Fibroblast of skin of left quadriceps (primary cell): ENCODE measurements at places on chromosomes 13 and 19.
A peak's percentile ranks its signal among the peaks of the same experiment; 100 is the strongest.

DNA sequence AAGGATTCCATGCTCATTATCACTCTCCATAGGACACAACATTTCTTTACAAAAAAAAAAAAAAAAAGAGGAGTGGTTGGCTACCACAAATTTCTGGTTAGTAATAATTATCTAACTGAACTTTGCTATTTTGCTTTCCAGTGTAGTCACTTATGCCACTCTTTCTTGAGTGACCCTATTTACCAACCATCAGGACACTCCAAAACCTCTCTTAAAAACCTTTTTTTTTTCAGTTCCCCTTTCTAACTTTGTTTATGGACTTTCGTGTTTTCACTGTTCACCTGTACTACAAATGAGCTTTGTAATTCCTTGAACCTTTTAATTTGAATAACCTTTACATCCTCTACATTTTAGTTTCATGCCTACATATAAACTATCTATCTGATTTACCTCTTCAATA lies 686.5 kb upstream of the PCDH9 start:
- no peak for DNase-seq

DNA sequence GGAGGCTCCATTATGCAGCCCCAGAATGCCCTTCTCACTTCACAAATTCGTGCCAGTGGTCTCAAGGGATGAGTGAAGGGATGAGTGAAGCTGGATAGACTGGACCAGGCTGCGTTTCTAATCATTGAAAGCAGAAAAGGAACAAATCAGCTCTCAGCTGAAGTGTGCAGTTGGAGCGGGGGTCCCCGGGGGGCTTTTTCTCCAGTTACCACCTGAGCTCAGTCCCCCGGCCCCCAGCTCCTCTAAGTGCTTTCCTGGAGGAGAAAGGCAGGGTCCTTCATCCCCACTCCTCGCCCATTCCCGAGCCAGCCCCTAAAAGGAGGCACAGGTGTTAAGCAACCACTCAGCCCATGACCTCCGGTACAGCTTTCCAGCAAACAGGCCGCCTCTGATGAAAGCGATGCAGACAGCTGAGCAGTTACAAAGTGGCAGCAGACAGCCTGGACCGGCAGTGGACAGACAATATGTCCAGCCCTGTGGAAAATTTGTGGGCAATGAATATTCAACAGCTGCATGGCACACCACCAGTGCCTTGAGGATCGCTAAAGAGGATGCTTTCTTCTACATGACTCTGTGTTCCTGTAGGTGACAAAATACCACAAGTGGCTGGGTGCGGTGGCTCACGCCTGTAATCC lies 110.7 kb upstream of the UBL3 start:
- DNase-seq: no peak

DNA sequence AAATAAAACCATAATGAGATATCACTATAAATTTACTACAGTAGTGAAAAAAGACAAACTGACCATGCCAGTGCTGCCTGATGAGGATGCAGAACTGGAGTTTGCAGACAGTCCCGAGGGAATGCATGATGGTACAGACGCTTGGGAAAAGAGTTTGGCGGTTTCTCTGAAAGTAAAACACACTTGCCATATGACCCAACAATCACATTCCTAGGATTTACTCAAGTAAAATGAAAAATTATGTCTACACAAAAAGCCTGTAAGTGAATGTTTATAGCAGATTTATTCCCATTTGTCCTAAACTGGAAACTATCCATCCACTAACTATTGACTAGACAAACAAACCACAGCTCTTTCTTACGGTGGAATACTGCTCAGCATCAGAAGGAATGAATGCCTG lies 271.0 kb downstream of the DNAJC15 start:
- DNase-seq: no peak

- no peak for DNase-seq
Observed at GRCh38 chr13:113616281-113616906, 31.8 kb downstream of the TFDP1 start.

GRCh38 chr13:92537471-92537870 lies 689.1 kb upstream of the GPC6 start:
- DNase-seq: no peak

GRCh38 chr13:34350671-34351070 lies 532.7 kb downstream of the RFC3 start:
- no peak for DNase-seq

DNA sequence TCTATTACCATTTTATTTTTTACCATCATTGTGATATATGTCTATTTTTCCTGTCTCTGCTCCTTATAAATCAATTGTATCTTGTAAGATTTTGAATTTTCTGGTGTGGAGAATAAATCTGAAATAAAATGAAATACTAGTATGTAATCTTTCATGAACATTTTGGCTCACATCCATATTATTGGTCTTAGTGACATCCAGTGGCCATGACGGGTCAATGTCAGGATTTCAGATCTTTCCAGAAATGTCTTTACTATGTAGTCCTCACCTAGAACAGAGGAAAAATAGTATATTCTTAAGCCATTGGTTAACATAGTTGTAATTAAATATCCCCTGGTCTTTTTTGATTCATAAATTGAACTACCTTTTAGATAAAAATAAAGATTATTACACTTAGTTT lies 109.8 kb upstream of the GPC6 start:
- no peak for DNase-seq

DNA sequence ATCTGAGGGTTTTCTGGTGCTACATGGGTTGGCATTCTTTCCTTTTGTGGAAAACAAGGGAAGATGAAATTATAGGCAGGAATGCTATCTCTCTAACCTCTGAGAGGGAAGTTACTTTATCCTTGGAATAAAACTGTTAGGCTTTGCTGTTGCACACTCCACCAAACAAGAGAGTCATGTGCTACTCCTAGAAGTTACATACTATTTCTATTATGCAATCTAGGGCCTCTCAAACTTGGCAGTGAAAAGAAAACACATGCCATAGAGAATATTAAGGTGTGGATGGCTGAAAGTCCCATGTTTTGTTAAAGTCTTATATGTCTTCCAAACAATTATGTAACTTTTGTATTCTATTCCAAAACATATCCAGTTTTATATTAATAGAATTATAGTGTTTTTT lies 367.9 kb downstream of the SLC7A1 start:
- no peak for DNase-seq

DNA sequence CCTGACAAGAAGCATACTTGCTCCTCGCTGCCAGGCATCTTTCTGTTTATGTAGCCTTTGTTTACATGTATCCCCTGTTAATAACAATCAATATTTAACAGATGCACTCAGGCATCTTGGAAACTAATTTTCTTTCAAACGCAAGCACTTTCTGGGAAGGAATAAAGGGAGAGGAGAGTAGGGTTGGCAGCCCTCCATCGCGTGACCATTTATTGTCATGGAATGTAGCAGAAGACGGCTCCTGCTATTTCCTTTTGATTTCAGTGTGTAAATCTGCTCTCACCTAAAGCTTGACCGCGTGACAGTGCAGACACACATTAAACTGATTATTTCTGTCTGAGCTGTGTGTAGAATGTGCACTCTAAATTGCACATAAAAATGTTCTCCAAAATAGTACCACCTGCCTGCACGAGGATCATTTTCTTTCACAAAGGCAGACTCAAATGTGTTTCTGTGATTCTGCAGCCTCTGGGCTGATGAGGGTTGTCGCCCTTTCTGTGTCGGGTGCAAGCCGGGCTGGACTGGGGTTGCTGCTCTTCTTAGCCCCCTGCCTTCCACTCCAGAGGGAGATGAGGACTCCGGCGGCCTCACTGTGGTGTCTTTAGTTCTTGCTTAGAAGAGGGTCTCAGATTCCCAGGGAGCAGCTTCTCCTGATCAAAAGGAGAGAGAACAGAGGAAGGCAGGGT lies 223.5 kb upstream of the MAB21L1 start:
- peak; percentile 94 for DNase-seq

DNA sequence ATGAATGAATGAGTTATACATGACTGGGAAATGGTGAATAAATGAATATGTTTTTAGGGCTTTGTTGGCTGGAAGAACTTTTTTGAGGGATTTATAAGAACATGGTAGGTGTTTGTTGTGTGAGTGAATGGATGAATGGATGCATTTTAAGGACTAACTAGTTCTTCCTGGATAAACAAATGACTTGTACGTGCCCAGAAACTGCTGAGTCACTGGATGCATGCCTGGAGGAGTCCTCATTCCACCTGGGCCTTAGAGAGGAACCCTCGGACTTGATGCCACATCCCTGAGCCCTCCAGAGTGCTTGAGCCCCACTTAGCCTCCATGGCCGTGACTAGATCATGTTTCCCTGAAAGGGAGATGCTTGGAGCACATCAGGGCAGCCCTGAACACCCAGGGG lies 153.4 kb downstream of the DPF1 start:
- DNase-seq: no peak

DNA sequence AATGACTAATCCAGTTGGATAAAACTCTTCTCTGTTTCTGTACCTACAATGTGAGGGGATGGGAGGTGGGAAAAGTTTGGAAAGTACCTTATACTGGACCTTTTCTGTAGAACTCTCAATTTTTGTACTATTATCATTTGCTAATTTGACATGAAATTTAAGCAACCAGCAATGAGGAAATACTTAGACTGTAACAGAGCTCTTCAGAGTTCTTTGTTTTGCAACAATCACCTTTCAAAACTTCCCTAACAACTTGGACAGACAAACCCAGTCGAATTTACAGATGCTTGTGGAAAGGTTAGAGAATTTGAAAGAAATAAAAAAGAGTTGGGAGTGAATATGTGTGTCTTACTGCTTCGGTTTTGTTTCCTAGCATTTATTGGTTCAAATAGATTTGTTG lies 16.8 kb downstream of the KBTBD7 start:
- DNase-seq: no peak

- no peak for DNase-seq
Observed at GRCh38 chr13:40483601-40484000, 182.8 kb downstream of the FOXO1 start.

DNA sequence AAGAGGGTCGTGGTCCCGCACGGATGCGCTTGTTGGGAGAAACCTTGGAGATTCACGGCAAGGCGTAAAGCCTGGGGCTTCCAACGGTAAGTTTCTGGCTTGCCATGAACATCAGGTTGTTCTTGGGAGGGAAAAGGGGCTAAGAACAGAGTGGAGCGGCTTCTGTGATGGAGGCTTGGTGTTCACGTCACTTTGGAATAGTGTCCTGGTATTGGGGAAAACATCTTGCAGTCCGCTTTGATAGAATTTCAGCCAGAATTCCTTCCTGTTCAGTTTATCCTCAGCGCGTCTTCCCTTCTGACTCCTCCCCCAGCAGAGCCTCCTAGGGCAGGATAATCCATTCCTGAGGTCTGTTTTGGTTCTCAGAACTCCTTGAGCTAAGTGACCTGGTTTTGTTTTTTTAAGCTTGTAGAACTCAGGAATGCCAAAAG lies 2.0 kb downstream of the KCTD15 start:
- DNase-seq: no peak

DNA sequence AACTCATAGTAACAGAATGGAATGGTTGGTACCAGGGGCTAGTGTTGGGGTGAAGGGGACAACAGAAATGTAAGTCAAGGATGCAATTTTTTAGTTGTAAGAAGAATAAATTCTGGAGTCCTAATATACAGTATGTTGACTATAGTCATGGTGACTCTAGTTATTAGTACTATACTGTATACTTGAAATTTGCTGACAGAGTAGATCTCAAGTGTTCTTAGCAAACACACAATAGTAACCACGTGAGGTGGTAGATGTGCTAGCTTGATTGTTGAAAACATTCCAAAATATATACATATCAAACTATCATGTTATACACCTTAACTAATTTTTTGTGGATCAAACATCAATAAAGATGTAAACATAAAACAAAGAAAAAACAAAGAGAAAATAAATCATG lies 1345.1 kb upstream of the PCDH20 start:
- DNase-seq: no peak

DNA sequence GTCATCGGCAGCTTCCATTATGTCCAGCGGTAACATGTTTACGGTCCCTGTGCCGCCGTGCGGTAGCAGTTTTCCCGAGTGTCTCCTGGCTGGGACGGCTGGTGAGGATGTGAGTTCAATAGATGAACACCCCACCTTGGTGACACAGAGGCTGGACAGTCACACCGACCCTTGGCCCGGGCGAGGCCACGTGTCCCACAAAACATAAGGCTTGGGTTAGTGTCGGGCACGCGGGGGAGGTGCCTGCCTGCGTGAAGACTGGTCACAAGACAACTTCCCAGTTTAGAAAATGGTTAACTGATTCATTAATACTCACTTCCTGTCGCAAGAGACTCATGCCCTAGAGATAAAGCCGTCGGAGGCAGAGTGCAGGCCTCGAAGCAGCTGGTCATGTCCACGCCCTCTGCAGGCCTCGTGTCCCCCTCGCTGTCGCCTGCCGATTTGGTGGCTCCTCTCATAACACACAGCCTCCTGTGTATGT lies 17.2 kb downstream of the RASA3 start:
- DNase-seq: no peak

GRCh38 chr19:16324384-16325160 lies at the start of gene KLF2:
TSS of gene KLF2 (plus strand) at chr19:16324826. CDS start at chr19:16324924, 98 bp downstream.
- peak; percentile 86 for DNase-seq

- no peak for DNase-seq
Observed at GRCh38 chr13:110575322-110576069, 14.0 kb upstream of the RAB20 start.

DNA sequence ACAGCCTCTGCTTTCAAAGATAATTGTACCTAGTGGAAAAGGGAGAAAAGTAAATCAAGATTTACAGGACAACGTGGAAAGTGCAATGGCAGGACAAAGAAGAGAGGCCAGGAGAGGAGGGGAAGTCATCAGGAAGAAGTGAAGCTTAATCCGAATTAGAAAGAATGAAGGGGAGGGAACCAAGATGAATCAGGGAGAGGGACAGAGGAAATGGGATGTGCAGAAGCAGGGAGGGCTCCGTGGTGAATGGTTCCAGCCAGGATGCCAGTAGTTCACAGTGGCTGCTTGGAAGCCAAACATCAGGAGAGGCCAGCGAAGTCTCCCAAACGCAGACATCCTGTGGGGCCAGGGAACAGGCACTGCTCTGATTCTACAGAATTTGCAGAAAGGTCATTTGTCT lies 144.4 kb downstream of the LIG4 start:
- DNase-seq: no peak

DNA sequence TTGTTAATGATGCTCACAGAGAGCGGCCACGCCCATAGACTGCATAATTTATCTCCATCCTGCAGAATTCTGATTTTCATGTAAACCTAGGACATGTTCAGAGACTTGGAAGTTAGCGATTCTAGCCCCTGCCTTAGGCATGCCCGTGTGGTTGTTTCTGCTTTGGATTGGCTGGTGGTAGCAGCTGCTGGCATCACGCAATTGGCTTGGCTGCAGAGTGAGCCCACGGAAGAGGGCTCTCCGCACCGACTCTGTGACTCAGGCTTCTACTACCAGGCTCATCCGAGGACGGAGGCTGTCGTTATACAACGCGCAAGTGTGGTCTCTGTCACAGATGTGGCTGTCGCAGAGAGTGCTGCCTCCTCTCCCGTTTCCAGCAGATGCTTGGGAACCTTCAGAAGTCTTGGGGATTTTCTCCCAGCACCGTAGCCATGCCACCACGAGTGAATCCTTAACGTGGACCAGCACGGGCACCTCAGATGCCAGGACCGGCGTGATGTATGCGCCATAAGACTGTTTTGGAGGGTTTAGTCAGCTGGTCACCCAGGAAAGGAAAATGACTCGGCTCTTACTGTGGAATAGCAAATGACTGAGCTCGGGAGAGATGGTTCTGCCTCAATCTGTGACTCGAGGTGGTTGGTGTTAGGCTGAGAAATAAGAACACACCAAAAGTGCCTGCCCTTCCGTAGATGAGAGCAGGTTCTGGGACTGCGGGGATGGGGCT lies 61.0 kb upstream of the F7 start:
- DNase-seq: no peak

- no peak for DNase-seq
Observed at GRCh38 chr19:28486926-28487325, 726.0 kb downstream of the UQCRFS1 start.
